ENCODE measurements at places on chromosomes 7 and 10. TPM values are rescaled to one million over a fixed set of nuclear protein-coding genes. Genes with fewer than 3 reads are reported as not detected.

- H3K36me3 ChIP-seq, result peaks cover 25% of the 10 kb centered on the region
- no peak overlapping the region for H3K4me3 ChIP-seq
These were observed 30.0 kb downstream of the NOD1 start for GRCh38 chr7:30448461-30449189.

DNA sequence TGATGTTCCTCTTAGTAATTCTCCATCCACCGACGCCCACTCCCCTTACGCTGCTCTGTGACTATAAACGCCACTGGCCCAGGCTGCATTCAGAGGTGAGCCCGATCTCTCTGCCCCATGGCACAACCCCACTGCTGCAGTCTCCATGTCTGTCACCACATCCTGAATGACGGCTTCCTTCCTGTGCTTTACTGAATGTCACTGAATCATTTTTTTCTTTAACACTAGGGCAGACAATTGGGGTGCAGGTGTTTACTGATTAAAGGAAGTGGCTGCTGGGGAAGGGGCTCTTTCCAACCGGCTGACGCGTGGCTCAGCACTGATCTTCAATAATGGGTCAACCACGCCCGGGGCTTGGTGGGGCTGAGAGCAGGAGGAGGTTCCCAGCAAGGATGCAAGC is 208.3 kb downstream of the USP6NL start:
- H3K4me3 ChIP-seq, result peak overlapping the region; percentile 61
- peaks cover 76% of the 10 kb centered on the region for H3K4me1 ChIP-seq
- H3K27me3 ChIP-seq, result no peaks in the 10 kb centered on the region
- H3K27ac ChIP-seq, result peak overlapping the region; percentile 98

CFAP46 gene
- not detected for total RNA-seq

GRCh38 chr7:137335814-137336213 is 7.7 kb downstream of the PTN start:
- H3K27me3 ChIP-seq, result no peaks in the 10 kb centered on the region
- no peak overlapping the region for H3K27ac ChIP-seq
- no peaks in the 10 kb centered on the region for H3K36me3 ChIP-seq
- DNase-seq, result no peak
- no peak overlapping the region for H3K4me3 ChIP-seq
